Pancreas (tissue), 10 donors: ENCODE measurements at places on chromosomes 1 and 21. TPM values are rescaled to one million over a fixed set of nuclear protein-coding genes. Genes with fewer than 3 reads are reported as not detected.

Gene C4BPB
- polyA plus RNA-seq: 34.1 TPM

Gene MAEL
- not detected for polyA plus RNA-seq

Gene KLHDC7A
- 3.0 TPM for polyA plus RNA-seq

Gene CDA
- polyA plus RNA-seq: 1.2 TPM

Gene ERVH48-1
- polyA plus RNA-seq: 0.23 TPM

Gene STPG1
- polyA plus RNA-seq: 3.6 TPM

Gene RPAP2
- 5.5 TPM for polyA plus RNA-seq

Gene SPRR2F
- polyA plus RNA-seq: not detected

Gene MSH4
- 0.15 TPM for polyA plus RNA-seq

Gene LRRC71
- 0.59 TPM for polyA plus RNA-seq

Gene OR6N1
- not detected for polyA plus RNA-seq

Gene NDC1
- polyA plus RNA-seq: 1.8 TPM

Gene LMX1A
- polyA plus RNA-seq: not detected

Gene SPOCD1
- 0.16 TPM for polyA plus RNA-seq

Gene C1orf52
- polyA plus RNA-seq: 14.0 TPM

Gene FCRL3
- 0.02 TPM for polyA plus RNA-seq

Gene BEND5
- 5.7 TPM for polyA plus RNA-seq

Gene SLC22A15
- 1.5 TPM for polyA plus RNA-seq

Gene HSPA6
- polyA plus RNA-seq: 1.6 TPM

Gene KIF17
- polyA plus RNA-seq: 0.87 TPM

Gene CELA2A
- 2,295 TPM for polyA plus RNA-seq

Gene SYTL1
- polyA plus RNA-seq: 254 TPM

Gene KHDRBS1
- polyA plus RNA-seq: 22.8 TPM

Gene RIPPLY3
- 0.11 TPM for polyA plus RNA-seq

Gene ACTL8
- polyA plus RNA-seq: not detected

Gene YARS1
- polyA plus RNA-seq: 25.1 TPM

Gene ZBTB40
- polyA plus RNA-seq: 9.0 TPM

Gene TNFRSF8
- polyA plus RNA-seq: 0.72 TPM

Gene FMO3
- 2.3 TPM for polyA plus RNA-seq

Gene ITGB3BP
- polyA plus RNA-seq: 7.9 TPM

Gene PARK7
- polyA plus RNA-seq: 174 TPM

Gene SLC35F3
- polyA plus RNA-seq: 1.4 TPM

Gene MCM3AP
- 59.4 TPM for polyA plus RNA-seq

Gene AMY1B
- 0.46 TPM for polyA plus RNA-seq

Gene RAP1GAP
- polyA plus RNA-seq: 83.6 TPM

Gene CD84
- polyA plus RNA-seq: 0.57 TPM

Gene DNM3
- 0.49 TPM for polyA plus RNA-seq

Gene URB1
- 2.9 TPM for polyA plus RNA-seq

Gene OR2L3
- polyA plus RNA-seq: not detected

Gene RSBN1
- 5.6 TPM for polyA plus RNA-seq

Gene HUNK
- 2.6 TPM for polyA plus RNA-seq

Gene S100A14
- polyA plus RNA-seq: 20.2 TPM

Gene KANK4
- polyA plus RNA-seq: 4.6 TPM

Gene VWA1
- polyA plus RNA-seq: 53.3 TPM

Gene PEX11B
- polyA plus RNA-seq: 21.9 TPM

Gene FCER1A
- polyA plus RNA-seq: not detected

Gene SELL
- 0.27 TPM for polyA plus RNA-seq

Gene OR6Y1
- not detected for polyA plus RNA-seq
